ENCODE measurements at places on chromosomes 4 and X. TPM values are rescaled to one million over a fixed set of nuclear protein-coding genes. Genes with fewer than 3 reads are reported as not detected.

DNA sequence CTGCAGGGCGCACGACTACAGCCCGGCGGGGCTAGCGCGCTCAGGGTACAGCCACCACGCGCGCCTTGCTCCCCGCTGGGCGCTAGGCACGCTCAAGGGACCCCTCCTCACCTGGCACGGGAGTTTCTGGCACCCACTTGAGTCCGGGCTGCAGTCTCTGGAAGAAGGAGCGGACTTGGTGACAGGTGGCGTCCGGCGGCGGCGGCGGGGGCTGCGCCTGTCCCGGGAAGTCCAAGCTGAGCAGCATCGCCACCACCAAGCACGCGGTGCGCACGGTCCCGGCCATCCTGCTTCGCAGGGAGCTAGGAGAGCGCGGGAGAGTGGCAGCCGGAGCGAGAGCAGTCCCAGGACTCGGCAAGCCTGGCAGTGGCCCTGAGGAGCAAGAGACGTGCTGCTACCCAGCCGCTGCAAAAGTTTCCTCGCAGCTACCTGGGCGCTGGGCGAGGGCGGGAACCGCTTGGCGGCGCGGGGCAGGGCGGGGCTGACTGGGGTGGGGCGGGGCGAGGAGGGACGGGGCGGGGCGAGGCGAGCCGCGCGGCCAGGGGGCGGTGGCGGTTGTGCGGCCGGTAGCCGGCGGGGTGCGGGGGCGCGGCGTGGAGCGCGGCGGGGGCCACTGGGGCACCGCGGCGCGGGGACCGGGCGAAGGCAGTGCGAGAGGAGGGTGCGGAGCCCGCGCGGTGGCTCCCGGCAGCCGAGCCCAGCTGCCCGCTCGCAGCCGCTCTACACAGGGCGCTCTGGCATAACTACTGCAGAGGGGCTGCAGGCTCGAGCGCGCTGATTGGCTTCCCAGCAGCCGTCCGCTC, at the start of gene GPC3:
TSS of gene GPC3 (minus strand) at position 431 of the 803 bp plus-strand sequence.
- H3K27me3 ChIP-seq, result no peaks in the 10 kb centered on the region
- peak; percentile 43 for DNase-seq
- peak within 1 kb of the TSS; percentile 34 for H3K4me3 ChIP-seq

Gene ASB9
- 2.1 TPM for total RNA-seq

DNA sequence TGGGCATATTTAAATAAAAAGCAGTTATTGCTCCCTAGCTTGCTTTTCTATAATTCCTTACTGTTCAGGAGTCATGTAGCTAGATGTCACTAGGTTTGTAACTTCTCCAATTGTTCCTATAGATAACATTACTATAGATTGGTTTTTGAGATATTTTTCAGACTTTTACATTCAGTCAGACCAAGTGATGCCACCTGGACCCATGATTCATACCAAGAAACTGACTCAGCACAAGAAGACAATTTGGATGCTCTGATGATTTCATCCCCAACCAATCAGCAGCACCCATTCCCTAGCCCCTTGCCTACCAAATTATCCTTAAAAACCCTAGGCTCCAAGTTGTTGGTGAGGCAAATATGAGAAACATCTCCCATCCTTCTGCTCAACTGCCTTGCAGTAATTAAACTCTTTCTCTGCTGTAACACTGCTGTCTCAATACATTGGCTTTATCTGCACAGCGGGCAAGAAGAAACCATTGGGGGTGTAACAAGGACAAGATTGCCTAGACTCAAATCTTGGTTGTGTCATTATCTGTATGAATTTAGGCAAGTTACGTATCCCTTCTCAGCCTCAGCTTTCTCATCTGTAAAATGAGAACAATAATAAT, 11.8 kb upstream of the NEIL3 start:
- H3K4me3 ChIP-seq, result no peak overlapping the region
- H3K36me3 ChIP-seq, result no peaks in the 10 kb centered on the region
- H3K27ac ChIP-seq, result no peak overlapping the region
- H3K4me1 ChIP-seq, result peaks cover 1% of the 10 kb centered on the region
- H3K27me3 ChIP-seq, result no peaks in the 10 kb centered on the region
- no peak for DNase-seq

DNA sequence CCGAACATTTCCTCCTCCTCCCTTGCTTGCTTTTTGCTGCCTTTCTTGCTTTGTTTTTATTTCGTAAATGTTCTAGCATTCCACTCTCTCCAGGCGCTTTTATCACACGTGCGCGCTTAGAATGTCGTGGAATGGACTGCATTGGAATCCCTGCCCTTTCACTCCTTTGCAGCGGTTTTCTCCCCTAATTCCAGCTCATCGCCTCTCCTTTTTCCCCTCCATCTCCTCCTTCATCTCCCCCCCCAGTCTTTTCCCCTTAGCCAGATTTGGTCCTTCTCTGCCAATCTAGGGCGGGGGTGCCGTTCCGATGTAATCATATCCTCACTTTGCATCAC, 579 bp downstream of the OGT start:
- peak overlapping the region; percentile 72 for H3K27ac ChIP-seq
- no peaks in the 10 kb centered on the region for H3K27me3 ChIP-seq
- H3K4me3 ChIP-seq, result peak overlapping the region; percentile 47
- H3K4me1 ChIP-seq, result no peaks in the 10 kb centered on the region
- H3K36me3 ChIP-seq, result no peaks in the 10 kb centered on the region
- DNase-seq, result no peak

GRCh38 chr4:155640751-155641150, 25.9 kb upstream of the GUCY1A1 start:
- H3K27me3 ChIP-seq, result no peaks in the 10 kb centered on the region
- no peaks in the 10 kb centered on the region for H3K36me3 ChIP-seq
- no peaks in the 10 kb centered on the region for H3K4me1 ChIP-seq
- no peak overlapping the region for H3K4me3 ChIP-seq
- H3K27ac ChIP-seq, result no peak overlapping the region

- H3K36me3 ChIP-seq, result no peaks in the 10 kb centered on the region
- no peaks in the 10 kb centered on the region for H3K4me1 ChIP-seq
- H3K4me3 ChIP-seq, result no peak overlapping the region
- no peak overlapping the region for H3K27ac ChIP-seq
- no peak for DNase-seq
Measured at GRCh38 chrX:149992918-149993317, 54.6 kb upstream of the EOLA2 start.

Gene RBMXL3
- total RNA-seq, result not detected

DNA sequence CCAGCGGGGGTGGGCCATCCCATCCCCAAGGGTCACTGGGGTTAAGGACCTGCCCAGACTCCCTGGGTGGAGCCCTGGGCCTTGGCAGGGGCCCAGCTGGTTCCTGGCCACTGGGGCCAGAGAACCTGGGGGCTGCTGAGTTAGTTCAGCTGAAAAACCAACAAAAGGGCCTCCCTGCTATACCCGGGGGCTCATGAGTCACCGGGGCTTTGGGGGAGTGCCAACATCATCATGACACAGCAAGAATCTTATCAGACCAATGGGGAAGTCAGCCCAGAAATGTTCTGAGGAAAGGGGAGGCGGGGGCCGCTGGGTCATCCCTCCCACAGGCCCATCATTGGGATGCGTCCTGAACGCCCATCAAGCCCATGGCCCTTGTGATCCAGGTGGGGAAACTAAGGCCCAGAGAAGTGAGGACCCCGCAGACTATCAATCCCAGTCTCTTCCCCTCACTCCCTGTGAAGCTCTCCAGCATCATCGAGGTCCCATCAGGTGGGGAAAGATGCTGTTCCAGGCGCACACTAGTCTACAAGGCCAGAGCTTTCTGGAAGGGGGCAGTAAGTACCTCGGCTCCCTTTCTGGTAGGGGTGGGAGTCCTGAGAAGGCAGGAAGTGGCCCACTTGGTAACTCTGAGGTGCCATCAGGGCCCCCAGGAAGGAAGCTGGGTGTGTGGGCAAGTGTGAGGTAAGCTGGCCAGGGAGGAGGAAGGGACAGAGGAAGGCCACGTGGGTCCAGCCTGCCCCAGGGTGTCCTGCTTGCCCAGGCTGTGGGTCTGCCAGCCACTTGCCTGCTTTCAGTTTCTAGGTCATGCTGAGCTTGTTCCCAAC, 4.5 kb downstream of the G6PD start:
- no peak overlapping the region for H3K4me3 ChIP-seq
- H3K27ac ChIP-seq, result peak overlapping the region; percentile 80
- H3K36me3 ChIP-seq, result no peaks in the 10 kb centered on the region
- peak; percentile 95 for DNase-seq
- H3K27me3 ChIP-seq, result no peaks in the 10 kb centered on the region

DNA sequence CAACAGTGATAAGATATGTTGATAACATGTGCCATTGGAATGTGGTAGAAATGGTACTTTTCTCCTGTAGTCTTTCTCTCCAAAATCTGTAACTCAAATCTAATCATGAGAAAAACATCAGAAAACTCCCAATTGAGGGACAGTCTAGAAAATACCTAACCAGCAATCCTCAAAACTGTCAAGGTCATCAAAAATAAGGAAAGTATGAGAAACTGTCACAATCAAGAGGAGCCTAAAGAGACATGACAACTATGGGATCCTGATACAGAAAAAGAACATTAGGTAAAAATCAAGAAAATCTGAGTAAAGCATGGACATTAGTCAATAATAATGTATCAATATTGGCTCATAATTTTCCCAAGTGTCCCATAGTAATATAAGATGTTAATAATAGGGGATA, 124.5 kb upstream of the PPP1R2C start:
- DNase-seq, result no peak
- H3K27ac ChIP-seq, result no peak overlapping the region
- H3K27me3 ChIP-seq, result no peaks in the 10 kb centered on the region
- H3K36me3 ChIP-seq, result no peaks in the 10 kb centered on the region

Gene POU4F2
- not detected for total RNA-seq

GRCh38 chr4:16337936-16338335, 111.7 kb upstream of the TAPT1 start:
- no peak for DNase-seq
- no peak overlapping the region for H3K4me3 ChIP-seq
- H3K4me1 ChIP-seq, result no peaks in the 10 kb centered on the region
- no peaks in the 10 kb centered on the region for H3K36me3 ChIP-seq
- H3K27ac ChIP-seq, result no peak overlapping the region

GRCh38 chr4:170030121-170030520, 3.9 kb upstream of the MFAP3L start:
- no peaks in the 10 kb centered on the region for H3K27me3 ChIP-seq
- DNase-seq, result no peak
- peaks cover 6% of the 10 kb centered on the region for H3K4me1 ChIP-seq
- no peak overlapping the region for H3K27ac ChIP-seq
- H3K4me3 ChIP-seq, result no peak overlapping the region
- no peaks in the 10 kb centered on the region for H3K36me3 ChIP-seq

DNA sequence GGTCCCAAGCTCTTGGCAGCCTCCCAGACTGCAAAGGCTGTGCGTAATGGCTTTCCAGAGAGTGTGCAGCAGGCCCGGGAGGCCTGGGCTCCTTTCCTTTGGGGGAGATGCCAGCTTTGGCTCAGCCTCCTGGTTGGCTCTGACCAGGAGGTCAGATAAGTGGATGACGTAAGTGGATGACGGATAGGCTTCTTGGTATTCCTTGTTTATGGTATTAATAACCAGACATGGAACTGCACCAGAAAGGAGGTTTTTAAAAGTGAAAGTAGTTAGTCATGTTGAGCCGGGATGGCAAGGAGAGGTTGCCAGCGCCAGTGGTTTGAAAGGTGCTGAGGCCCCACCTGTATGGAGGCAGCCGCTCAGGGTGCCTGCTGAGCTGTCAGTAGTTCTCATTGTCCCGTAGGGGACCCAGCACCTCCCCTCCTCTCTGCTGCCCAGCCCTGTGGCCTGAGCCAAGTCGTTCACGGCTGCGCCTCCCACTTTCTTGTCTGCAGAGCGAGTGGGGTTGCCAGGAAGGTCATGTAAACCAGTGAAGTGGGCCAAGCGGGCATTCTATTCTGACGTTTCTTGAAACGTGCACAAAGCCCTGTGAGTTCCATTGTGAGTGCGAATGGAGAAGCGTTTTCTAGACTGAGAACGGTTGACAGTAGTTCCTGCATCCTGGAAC, 28.7 kb upstream of the STOX2 start:
- peaks cover 2% of the 10 kb centered on the region for H3K4me1 ChIP-seq
- no peaks in the 10 kb centered on the region for H3K36me3 ChIP-seq
- no peaks in the 10 kb centered on the region for H3K27me3 ChIP-seq
- H3K27ac ChIP-seq, result peak overlapping the region; percentile 48

DNA sequence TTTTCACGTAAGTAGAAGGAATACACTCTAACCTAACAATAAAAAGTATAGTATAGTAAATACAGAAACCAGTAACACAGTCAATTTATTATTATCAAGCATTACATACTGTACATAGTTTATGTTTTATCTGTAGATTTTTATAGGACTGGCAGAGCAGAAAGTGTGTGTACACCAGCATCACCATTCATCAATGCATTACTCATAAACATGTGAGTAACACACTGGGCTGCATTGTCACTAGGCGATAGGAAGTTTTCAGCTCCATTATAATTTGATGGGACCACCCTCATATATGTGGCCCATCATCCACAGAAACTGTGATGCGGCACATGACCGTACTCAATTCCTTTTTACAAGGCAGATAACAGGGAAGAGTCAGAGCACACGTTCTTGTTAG, 137.8 kb upstream of the RBPJ start:
- DNase-seq, result no peak
- no peaks in the 10 kb centered on the region for H3K27me3 ChIP-seq
- no peaks in the 10 kb centered on the region for H3K36me3 ChIP-seq
- H3K4me3 ChIP-seq, result no peak overlapping the region

GRCh38 chrX:31319586-31319985, 247.7 kb upstream of the FTHL17 start:
- no peaks in the 10 kb centered on the region for H3K27me3 ChIP-seq
- no peaks in the 10 kb centered on the region for H3K36me3 ChIP-seq
- H3K4me3 ChIP-seq, result no peak overlapping the region
- H3K4me1 ChIP-seq, result no peaks in the 10 kb centered on the region

GRCh38 chrX:111444881-111445280, 32.9 kb upstream of the DCX start:
- no peak overlapping the region for H3K27ac ChIP-seq
- no peak overlapping the region for H3K4me3 ChIP-seq
- no peaks in the 10 kb centered on the region for H3K4me1 ChIP-seq

Gene PABPC4L
- 2.2 TPM for total RNA-seq

Gene RS1
- total RNA-seq, result not detected

DNA sequence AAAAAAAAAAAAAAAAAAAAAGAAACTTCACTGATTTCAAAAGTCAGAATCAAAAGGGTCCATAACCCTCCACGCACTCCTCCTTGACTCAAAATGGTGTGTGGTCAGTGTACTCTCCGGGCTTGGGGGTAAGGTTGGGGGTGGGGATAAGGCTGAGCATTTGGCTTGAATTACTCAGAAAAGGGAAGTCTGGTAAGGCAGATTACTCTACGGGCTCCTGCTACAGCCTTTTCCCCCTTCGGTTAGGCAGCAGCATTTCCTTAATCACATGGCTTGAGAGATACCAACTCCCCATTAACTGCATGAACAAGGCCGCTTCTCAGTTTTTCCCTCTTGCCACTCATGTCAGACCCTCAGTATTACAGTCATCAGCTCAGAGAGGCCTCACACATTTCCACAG, 135.4 kb upstream of the DUSP21 start:
- H3K4me1 ChIP-seq, result no peaks in the 10 kb centered on the region
- H3K4me3 ChIP-seq, result no peak overlapping the region

- H3K4me1 ChIP-seq, result no peaks in the 10 kb centered on the region
- no peaks in the 10 kb centered on the region for H3K27me3 ChIP-seq
- H3K27ac ChIP-seq, result no peak overlapping the region
Measured at GRCh38 chr4:44016570-44017421, 431.8 kb downstream of the KCTD8 start.
